Stimulated activated CD4-positive, alpha-beta T cell treated with anti-CD3 and anti-CD28 coated beads, Interleukin-4, amount 100 ng/mL, for 24 hours (primary cell): ENCODE measurements at places on chromosomes 6 and 20.

DNA sequence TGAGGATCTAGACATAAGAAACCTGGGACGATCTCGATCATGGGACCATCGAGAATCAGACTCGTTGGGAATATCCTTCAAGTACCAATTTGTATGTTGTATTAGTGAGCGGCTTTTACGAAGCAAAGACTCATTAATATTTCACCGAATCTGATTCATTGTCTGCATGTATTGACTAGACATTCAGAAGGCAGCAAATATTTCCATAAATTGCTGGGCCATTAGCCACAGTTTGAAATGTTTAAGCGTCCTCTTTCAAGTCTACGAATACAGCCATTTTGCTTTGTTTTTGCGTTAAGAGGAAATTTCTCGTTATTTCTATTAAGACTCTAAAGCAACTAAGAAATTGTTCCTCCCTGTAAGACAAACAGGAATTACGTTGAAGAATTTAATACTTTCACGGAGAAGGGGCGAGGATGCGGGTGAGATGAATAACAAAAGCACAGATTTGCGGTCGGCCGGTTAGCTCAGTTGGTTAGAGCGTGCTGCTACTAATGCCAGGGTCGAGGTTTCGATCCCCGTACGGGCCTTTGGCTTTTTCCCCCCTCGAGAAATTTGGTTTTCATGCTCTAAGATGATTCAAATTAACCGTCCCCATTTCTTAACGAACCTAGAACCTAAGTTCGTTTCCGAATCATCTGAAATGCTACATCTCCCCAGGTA is 18.5 kb downstream of the POM121L2 start:
- no peak for DNase-seq

DNA sequence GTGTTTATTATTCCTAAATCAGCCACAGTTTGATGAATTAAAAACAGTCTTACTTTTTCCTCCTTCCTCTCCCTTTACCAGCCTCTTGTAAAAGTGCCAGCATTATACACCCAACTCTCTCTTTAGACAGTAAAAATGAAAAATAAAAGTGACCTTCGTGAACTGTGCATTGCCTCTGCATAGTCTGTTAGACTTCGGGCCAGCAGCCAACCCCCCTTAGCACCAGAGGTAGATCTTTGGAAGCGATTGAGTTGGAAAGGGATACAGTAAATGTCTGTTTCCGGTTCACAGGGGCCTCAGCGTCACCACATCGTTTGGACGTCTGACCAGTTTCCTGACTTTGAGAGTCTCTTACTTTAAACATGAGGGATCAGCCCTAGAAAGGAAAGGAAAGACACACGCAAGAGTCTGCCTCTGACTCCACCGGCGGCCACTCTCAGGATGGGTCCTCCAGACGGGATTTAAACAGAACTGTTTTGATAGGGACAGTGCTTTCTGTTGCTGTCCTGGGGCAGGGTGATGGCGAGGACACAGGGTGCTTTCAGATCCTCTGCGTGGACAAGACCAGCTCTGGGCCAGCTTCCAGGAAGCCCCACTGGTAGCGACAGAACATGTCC is 206.6 kb upstream of the PREP start:
- no peak for DNase-seq

DNA sequence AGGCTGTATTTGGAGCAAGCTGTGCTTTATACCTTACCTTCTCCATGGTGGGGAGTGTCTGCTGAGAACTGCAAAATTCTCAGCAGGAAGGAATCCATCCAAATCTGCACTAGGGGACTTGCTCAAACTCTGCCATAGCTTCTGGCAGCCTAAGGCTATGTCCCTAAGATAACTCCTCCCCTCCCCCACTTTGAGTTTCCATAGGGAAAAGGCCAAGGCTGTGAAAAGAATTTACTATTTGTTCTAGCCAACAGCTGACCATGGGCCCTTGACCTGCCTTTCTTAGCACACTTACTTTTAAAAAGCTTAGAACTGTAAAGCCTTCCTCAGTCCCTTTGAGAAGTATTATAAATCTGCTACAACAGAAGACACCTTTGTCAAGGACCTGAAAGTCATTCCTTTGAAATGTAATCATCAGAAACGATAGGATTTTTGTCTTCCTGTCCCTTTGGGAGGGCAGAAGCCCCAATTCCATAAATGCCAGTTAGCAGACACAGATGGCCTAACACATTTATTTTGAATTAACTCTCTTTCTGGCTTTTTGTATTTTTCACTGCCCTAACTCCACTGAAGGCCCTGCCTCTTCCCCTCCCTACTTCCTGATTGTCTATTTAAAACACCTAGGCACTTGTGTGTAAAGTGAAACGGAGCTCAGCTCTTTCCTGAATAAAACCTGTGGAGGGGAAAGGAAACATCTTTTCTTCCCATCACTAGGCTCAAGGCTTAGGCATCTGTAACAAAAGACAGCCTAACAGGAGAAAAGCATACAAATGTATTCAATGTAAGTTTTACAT is 157.1 kb downstream of the AKAP7 start:
- no peak for DNase-seq

GRCh38 chr6:37669306-37669705 is 28.4 kb downstream of the MDGA1 start:
- no peak for DNase-seq

- no peak for DNase-seq
These were observed 104.5 kb upstream of the PHACTR3 start for GRCh38 chr20:59499863-59500262.

DNA sequence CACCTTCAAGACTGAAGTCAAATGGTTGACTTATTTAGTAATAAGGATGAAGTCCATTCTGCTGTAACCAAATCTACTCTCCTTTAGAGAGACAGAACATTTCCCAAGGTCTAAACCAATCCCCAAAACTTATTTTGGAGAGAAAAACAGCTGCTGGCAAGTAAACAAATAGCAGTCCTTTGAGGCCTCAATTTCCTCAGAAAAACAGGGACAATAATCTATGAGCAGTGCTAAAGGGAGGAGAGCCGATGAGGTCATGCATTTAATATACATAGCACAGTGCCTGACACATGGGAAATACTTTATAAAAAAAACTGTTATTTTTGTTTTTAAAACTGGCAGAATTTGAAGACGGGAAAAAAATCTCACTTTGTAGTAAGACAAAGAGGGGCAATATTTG is 526.0 kb downstream of the EPM2A start:
- DNase-seq = no peak

- DNase-seq = no peak
These were observed 862.3 kb upstream of the FLRT3 start for GRCh38 chr20:15199698-15200097.

- peak; percentile 4 for DNase-seq
These were observed 58.9 kb upstream of the LRRC1 start for GRCh38 chr6:53735896-53736295.

- peak; percentile 20 for DNase-seq
These were observed 7.1 kb downstream of the L3MBTL1 start for GRCh38 chr20:43514648-43514999.

- DNase-seq = no peak
These were observed 130.1 kb upstream of the DOK5 start for GRCh38 chr20:54345301-54345724.
